ENCODE measurements at places on chromosomes 4 and X.
A peak's percentile ranks its signal among the peaks of the same experiment; 100 is the strongest.

DNA sequence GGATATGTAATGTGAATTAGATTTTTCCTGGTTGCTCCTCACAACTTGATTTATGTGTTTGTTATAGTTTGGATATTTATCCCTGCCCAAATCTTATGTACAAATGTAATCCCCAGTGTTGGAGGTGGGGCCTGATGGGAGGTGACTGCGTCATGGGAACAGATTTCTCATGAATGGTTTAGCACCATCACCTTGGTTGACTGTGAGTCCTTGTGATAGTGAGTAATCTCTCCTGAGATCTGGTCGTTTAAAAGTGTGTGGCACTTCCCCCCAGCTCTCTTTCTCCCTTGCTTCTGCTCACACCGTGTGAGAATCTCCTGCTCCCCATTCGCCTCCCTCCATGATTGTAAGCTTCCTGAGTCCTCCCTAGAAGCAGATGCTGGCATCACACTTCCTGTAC is 2.2 kb downstream of the MID2 start:
- no peak for DNase-seq

DNA sequence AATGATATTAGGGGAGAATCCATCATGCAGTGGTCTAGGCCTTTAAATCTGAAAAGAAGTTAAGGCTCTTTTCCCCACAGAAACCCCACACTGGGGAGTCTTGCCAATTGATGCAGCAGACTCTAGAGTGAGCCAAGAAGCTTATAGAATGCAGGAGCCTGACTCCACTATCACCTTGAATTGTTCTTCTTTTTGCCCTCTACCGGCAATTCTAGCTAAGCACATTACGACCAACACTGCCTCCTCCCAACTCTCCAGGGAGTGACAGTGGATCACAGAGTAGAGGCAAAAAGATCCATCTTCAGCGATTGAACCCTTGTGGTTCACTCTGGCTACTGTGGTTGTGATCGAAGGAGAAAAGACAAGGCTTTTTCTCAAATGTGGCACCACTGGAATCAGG is 331.5 kb downstream of the NKX6-1 start:
- no peak for DNase-seq

DNA sequence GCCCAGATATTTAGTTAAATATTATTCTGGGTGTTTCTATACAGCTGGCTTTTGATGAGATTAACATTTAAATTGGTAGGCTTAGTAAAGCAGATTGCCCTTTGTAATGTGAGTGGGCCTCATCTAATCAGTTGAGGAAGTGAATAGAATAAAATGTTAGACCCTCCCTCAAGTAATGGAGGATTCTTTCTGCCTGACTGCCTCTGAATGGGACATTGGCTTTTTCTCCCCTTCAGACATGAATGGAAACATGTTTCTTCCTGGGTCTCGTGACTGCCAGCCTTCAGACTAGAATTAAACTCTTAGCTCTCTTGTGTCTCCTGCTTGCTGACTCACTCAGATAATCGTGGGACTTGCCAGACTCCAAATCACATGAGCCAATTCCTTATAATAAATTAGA is 266.7 kb downstream of the INPP4B start:
- DNase-seq: no peak

GRCh38 chrX:66328950-66329596 is 165.0 kb downstream of the HEPH start:
- no peak for DNase-seq

- no peak for DNase-seq
Measured at GRCh38 chr4:79250887-79251286, 75.0 kb downstream of the NAA11 start.

- DNase-seq: no peak
Measured at GRCh38 chr4:82989575-82990429, 20.8 kb downstream of the LIN54 start.

DNA sequence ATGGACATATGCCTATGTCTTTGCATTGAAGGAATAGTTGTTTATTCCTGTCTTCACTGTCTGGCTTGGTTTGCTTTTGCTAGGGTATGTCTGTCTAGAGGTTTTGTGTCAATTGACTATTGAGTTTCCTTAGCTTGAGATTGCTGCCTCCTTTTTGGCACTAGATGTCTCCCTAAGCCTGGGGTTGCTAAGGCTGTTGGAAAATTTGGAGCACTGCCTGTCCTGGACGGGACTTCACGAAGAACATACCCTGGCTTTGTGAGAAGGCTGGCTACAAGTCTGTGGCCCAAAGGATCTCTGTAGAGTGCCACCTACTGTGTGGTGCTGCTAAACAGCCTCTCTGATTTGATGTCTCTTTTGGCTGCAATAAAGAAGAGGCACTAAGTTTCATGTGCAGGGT is 183.8 kb upstream of the NUDT10 start:
- no peak for DNase-seq

DNA sequence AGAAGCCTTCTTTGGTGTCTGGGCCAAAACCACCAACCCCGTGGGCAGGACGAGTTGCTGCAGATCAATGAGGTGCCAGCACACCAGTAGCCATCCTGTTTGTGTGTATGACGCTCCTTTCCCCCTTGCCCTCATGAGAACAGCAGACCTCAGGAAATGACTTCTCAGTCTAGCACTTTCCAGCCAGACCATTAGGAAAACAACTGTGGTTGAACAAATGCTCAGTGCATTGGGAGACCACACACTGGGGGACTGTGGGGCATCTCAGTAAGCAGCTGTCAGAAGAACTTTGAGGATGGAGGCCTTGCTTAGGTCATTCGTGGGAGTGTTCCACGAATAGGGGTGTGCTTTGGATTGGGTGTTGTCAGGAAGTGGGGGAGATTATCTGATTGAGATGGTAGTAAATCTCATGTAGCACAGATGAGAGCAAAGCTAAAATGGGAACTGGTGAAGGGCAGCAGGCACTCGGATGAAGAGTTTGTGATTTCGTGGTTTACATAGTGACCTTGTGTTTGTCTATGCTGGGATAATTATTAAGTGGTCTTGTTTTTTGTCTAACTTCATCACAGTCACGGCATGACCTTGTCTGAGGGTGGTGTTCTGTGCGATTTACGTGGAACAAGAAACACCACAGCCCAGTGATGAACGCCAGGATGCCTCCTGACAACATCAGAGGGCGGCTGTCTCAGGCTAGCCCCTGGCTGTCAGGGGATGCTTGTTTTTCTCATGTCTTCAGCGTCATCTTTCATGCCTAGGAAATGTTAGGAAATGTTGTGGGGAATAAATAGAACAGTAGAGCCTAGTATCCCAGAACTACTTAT is 70.1 kb downstream of the USP46 start:
- DNase-seq: peak; percentile 45

- DNase-seq: no peak
Measured at GRCh38 chr4:153622778-153623240, 61.3 kb upstream of the TLR2 start.

GRCh38 chr4:56655627-56656345 is 25.3 kb downstream of the HOPX start:
- no peak for DNase-seq

Measured in heart left ventricle (tissue), 16 donors.